ENCODE measurements at places on chromosomes 16 and 17.

GRCh38 chr17:17648762-17649161 lies 32.5 kb upstream of the RAI1 start:
- DNase-seq: no peak

- DNase-seq: no peak
Observed at GRCh38 chr17:10243883-10244844, 45.8 kb upstream of the GAS7 start.

GRCh38 chr16:1194665-1195392 lies 30.2 kb downstream of the TPSG1 start:
- DNase-seq: no peak

GRCh38 chr16:50887500-50888298 lies 145.8 kb downstream of the CYLD start:
- DNase-seq: no peak

DNA sequence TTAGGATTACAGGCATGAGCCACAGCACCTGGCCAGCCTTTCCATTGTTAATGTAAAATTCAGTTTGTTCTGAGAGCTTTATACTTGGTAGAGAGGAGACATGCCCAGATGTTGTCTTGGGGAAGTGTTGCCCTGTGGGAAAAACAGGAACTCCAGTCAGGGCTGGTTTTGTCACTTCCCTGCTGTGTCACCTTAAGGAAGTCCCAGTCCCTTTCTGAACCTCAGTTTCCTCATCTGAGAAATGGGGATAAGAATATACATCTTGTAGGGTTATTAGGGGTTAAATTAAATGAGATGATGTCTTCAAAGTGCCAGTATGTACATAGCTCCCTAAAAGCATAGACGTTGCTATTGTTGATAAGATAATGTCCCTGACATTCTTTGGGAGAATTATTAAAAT lies 25.3 kb downstream of the CLEC16A start:
- DNase-seq: no peak

GRCh38 chr17:72121164-72122009 lies 567 bp downstream of the SOX9 start:
- no peak for DNase-seq

- no peak for DNase-seq
Observed at GRCh38 chr17:13545941-13546340, 55.8 kb downstream of the HS3ST3A1 start.

- no peak for DNase-seq
Observed at GRCh38 chr17:12686486-12686885, 20.8 kb downstream of the MYOCD start.

- peak; percentile 7 for DNase-seq
Observed at GRCh38 chr17:46044286-46044928, 45.4 kb downstream of the STH start.

DNA sequence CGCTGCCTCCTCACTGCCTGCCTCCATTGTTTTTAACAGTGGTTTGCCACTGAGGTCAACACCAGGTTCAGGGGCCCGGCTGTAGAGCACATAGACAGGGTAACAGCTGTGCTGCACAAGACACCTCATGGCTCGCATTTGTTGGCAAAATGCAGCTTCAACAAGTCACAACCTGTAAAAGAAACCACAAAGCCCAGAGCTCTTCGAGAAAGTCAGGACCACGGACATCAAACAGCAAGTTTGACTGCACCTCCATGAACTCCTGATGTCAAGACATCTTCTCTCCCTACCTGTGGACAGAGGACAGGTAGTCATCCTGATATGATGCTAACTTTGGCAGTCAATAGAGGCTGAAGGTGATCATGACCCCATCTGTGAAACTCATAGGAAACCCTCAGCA lies 142.4 kb upstream of the SOX9 start:
- no peak for DNase-seq

- DNase-seq: no peak
Observed at GRCh38 chr17:45672792-45673191, 111.3 kb upstream of the CRHR1 start.

- DNase-seq: no peak
Observed at GRCh38 chr17:71699907-71700306, 420.9 kb upstream of the SOX9 start.

DNA sequence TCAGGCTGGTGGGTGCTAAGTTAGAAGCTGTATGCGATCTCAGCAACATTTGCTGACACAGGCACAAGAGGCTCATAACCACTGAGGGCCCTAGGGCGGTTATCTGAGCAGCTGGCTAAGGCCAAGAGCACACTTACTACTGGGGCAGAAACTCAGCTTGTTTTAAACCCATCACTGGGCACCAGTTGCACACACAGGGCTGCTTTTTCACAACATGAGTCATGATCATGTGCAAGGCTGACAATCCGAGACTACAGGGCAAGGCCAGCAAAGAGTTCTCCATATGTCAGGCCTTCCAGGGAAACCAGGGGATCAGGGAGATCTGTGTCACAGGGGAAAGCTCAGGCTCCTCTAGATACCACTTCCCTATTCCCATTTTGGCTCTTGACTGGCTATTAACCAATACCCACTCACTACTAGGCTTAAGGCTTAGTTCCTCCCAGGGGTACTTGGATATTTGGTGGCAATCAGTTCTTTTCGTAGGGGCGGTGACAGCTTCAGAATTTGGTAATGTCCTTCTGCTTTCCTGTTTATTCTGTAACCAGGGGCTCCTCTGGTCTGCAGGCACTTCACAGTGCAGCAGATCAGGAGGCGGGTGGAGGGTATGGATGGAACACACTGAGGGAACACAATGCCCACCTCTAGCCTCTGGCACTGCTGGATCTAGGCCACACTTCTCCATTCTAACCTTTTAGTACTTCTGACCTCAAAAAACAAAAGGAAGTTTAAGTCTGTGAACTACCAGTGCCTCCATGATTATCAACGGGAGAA lies 44.9 kb upstream of the ERN1 start:
- DNase-seq: no peak

- DNase-seq: no peak
Observed at GRCh38 chr17:82723169-82723807, 6.8 kb downstream of the FN3KRP start.

DNA sequence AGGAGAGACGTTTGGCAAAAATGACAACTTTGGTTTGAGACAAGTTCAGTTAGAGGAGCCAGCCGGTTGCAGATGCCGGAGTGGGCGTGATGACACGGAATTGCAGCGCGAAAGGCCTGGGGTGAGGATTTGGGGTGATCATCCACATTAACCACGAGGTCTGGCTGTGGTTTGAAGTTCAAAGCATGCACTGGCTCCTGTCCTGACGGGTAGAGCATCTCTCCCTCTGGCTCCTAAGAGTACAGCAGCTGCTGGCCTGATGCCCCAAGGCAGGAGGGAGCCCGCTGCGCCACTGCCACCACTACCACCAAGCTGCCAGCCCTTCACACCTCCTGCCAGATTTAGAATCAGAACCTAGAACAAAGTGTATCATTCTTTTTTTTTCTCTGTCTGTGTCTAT lies 3.7 kb downstream of the RHBDL3 start:
- no peak for DNase-seq

DNA sequence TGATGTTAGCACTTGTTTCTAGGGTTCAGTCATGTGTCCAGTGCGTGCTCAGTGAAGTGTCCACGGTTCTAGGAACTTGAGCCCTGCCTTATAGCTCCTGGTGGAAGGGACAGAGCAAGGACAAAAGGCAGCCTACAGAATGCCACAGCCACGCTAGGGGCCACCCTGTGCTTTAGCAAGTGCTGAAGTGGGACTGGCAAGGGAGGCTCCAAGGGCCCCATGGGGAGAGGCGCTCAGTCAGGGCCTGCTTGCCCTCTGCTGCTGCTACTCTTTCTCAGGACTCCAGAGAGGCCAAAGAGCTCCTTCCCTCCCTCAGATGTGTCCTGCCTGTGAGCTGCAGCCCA lies 6.8 kb downstream of the NT5C start:
- no peak for DNase-seq
